ENCODE measurements at places on chromosomes 6 and 20.
A peak's percentile ranks its signal among the peaks of the same experiment; 100 is the strongest.

DNA sequence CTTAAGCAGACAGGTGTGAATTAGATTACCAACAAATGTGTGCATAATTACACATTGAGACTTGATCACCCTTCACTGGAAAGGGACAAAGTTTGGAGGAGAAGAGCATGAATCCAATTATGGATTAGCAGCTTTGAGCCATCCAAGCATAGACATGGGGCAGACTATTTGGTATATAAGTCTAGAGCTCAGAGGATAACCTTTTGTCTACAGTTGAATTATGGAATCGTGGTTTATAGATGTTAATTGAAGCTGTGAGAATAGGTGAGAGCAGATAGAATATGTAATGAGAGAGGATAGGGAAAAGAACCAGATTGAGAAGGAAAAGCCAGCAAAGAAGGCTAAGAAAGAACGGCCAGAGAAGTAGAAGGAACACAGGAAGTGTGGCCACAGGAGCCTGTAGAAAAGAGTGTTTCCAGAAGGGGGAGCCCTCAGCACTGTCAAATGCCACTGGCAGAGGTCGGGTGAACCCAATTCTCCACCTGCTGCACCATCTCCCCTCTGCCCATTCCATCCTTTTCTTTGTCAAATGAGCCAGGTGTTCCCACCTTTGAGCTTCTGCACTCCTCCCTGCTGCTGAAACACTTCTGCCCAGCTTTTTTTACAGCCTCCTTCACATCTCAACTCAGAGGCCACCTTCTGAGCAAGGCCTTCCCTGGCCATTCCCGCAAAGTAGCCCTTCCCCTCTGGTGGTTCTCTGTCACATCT is 7.3 kb downstream of the DNTTIP1 start:
- peak; percentile 48 for DNase-seq

- DNase-seq = no peak
These were observed 17.6 kb downstream of the IL22RA2 start for GRCh38 chr6:137155830-137156229.

GRCh38 chr20:9454791-9455190 is 59.6 kb upstream of the LAMP5 start:
- DNase-seq = no peak

DNA sequence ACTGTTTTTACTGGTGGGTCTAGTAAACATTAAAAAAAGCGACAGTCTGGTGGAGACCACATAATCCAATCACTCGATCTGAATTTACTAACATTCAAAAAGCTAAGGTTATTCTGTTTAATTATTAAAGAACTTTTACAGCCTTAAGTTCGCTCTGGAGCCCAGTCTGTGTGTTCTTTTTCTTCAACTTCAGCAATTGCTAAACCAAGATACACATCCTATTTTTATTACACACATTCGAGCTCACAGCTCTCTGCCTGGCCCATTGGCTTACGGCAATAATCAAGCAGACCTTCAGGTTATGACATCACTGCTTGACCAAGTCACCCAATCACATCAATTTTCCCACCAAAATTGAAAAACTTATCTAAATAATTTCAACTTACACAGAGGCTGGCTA is 57.4 kb upstream of the PRSS16 start:
- DNase-seq = no peak

- DNase-seq = peak; percentile 64
These were observed 38.2 kb downstream of the KIAA1755 start for GRCh38 chr20:38222231-38222922.

GRCh38 chr6:99344289-99344688 is 5.2 kb downstream of the FAXC start:
- no peak for DNase-seq

DNA sequence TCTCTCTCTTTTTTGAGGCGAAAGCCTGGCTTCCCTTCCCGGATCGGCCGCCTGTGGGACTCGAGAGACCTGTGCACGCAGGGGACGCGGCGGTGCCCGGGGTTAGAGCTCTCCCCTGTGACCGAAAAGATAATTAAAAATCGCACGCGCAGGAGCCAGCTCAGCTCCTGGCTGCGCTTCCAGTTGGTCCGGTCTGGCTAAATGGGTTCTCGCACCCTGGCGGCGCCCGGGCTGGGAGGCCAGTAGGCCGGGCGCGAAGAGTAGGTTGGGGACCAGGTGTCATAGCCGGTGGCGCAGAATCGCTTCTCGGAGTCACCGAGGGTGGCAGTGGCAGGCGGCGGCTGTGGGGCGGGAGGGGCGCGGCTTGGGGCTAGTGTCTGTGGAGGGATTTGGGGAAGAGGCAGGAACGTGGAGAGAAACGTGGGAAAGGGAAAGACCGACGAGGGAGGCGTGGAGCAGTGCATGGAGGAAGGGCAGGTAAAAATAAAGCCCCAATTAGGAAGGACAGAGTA is 41.9 kb upstream of the SUPT3H start:
- peak; percentile 75 for DNase-seq
